ENCODE measurements at places on chromosomes 13 and 19.

GRCh38 chr19:5805462-5806132 lies 730 bp downstream of the NRTN start:
- DNase-seq = peak; percentile 53

DNA sequence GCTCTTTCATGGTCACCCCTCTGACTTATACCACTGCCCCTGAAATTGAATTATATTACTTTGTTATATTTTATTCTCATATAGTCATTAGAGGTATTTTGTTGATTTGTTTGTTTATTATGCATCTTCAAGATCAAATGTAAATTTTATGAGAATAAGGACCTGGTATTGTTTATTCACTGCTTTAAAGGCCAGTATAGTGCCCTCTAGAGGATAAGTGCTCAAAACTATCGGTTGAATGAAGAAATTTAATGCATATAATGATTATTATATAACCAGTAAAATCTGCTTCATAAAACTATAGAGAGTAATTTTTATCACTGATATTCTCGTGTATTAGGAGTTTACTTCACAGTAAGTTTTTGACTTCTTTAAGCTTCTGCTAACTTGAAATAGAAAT lies 1401.9 kb downstream of the SLITRK1 start:
- DNase-seq = no peak

DNA sequence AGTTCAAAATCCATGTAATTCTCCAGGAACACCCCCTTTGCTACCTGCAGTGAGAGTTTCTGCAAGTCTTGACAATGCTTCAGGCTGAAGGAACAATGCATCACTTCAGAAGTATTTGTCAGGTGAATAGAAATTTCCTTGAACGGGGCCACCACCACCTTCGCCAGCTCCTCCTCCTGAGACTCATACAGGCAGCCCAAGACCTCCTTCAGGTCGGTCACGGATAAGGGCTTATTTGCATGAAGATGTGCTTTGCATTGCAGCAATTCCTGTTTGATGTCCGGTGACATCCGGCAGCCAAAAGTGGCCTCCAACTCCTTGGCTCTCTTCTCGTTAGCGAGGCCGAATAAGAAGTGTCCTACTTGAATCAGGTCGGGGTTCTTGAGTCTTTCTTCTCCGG lies 8.4 kb downstream of the NLRP7 start:
- no peak for DNase-seq

DNA sequence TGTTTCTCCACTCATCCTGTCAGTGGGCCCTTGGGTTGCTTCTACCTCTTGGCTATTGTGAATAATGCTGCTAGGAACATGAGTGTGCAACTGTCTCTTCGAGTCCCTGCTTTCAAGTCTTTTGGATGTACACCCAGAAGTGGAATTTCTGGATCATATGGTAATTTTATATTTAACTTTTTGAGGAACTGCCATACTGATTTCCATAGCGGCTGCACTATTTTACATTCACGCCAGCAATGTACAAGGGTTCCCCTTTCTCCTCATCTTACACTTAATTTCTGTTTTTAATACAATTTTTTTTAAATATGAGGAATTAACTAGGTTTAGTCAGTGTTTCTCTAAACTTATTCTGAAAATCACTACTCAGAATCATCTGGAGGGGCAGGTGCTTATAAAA lies 24.2 kb upstream of the SLC46A3 start:
- DNase-seq = no peak

DNA sequence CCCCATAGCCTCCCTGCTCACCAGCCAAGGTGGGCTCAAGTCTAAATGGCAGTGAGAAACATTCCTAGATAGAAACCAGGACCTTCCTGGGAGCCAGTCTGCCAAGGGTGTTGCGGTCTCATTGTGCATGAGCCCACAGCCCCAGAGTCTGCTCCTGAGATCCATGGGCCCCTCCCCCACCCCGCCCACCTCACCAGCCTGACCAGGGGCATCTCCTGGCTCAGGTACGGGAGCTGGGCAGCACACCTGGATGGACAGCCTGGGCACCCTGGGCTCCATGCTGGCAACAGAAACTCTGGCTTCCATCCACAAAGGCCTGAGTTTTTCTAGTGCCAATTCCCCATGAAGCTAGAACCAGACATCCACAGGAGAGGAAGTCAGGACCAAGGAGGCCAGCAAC lies 65.6 kb downstream of the RAB20 start:
- DNase-seq = no peak

DNA sequence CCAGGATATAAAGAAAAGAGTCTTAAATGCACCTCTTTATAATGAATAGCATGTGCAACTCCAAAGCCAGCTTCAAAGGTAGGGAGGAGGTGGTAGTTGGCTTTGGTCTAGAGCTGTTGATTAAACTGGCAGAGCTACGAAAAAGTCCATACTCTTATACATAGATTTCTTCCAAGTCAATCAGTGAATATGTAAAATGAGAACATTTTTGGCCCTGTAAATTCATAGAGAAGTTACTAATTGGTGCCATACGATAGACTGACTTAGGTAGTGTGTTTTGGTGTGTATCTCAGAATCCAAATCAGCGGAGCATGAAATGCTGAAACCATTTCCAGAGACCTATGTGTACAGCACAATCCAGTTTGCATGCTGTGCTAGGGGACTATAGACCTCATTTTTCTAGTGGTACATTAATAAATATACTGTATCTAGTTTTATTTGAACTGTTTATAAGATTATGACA lies 17.1 kb upstream of the DPY19L3 start:
- DNase-seq = no peak

GRCh38 chr19:30049846-30050667 lies 108.0 kb downstream of the URI1 start:
- no peak for DNase-seq

DNA sequence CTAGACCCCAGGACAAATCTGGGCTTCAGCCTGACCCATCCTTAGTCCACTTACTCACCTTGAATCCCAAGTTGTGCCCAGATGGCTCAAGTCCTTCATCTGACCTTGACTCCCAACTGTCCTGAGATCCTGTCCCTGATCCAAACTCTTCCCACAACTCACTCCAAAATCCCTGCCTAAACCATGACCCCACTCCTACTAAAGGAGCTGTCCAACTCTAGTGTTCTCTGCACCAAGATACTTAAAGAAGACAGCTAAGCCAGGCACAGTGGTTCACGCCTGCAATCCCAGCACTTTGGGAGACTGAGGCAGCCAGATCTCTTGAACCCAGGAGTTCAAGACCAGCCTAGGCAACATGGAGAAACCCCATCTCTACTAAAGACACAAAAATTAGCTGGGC lies 8.5 kb downstream of the POU2F2 start:
- DNase-seq = no peak

GRCh38 chr13:99367106-99367616 lies 60.0 kb upstream of the GPR183 start:
- DNase-seq = no peak

GRCh38 chr19:18660939-18661670 lies 22.4 kb upstream of the CRTC1 start:
- no peak for DNase-seq

- DNase-seq = no peak
These were observed 12.5 kb upstream of the MAP3K10 start for GRCh38 chr19:40178756-40179155.

- no peak for DNase-seq
These were observed 241.1 kb upstream of the ATXN8OS start for GRCh38 chr13:69866555-69866954.

DNA sequence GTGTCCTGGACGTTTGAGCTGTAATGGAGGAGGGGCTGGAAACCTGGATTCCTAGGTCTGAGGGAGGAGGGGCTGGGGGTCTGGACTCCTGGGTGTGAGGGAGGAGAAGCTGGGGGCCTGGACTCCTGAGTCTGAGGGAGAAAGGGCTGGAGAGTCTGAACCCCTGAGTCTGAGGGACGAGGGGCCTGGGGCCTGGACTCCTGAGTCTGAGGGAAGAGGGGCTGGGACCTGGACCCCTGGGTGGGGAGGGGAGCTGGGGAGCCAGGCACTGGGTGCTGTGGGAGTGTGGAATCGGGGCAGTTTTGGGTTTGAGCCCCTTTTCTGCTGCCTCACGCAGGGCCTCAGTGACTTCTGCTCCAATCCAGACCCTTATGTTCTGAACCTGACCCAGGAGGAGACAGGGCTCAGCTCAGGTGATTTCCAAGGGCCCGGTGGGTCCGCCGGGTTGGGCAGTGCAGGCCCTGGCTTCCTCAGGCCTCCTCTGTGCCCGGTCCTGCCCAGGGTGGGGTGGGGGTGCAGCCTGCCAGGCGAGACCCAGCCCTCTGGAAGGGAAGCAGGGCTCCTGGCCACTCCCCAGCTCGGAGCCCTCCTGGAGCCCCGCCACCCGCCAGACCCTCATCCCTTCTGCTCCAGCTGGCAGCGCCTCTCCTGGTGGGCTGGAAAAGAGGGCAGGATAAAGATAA lies 14.4 kb downstream of the TTYH1 start:
- DNase-seq = peak; percentile 33

GRCh38 chr13:74889321-74889720 lies 592.6 kb downstream of the TBC1D4 start:
- DNase-seq = no peak

DNA sequence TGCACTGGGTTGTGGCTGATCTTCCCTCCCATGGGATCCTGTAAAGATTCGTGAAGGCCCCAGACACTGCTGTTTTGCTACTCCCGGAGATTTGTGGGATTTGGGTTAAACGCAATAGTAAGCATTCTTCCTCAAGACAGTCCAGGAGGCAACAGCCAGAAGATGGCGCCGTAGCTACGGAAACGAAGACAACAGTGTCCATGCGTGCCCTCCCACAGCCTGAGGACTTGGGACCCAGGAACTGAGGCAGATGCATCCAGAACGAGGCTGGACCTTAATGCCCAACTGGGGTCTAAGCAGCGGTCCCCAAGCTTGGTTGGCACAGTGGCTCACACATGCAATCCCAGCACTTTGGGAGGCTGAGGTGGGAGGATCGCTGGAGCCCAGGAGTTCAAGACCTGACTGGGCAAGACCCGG lies 57.6 kb upstream of the ZNF507 start:
- DNase-seq = no peak

DNA sequence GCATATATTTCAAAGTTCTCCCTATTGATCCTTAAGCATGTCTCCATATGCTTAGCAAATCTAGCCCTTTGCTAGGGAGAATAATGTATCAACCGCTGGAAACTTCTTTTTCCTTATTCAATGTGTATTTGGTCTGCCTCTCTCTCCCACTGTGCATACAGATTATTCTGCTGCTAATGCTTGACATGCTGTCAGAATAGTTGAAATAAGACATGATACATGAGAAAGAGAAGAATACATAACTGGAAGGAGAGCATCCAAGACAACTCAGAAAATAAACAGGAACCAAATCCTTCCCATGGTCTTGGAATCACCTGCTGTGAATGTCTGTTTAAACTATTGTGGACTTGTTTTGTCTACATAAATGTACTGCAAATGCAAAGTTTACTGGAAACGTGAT lies 1103.0 kb downstream of the EFNB2 start:
- DNase-seq = no peak

GRCh38 chr13:110756219-110756631 lies 42.7 kb downstream of the ING1 start:
- no peak for DNase-seq

DNA sequence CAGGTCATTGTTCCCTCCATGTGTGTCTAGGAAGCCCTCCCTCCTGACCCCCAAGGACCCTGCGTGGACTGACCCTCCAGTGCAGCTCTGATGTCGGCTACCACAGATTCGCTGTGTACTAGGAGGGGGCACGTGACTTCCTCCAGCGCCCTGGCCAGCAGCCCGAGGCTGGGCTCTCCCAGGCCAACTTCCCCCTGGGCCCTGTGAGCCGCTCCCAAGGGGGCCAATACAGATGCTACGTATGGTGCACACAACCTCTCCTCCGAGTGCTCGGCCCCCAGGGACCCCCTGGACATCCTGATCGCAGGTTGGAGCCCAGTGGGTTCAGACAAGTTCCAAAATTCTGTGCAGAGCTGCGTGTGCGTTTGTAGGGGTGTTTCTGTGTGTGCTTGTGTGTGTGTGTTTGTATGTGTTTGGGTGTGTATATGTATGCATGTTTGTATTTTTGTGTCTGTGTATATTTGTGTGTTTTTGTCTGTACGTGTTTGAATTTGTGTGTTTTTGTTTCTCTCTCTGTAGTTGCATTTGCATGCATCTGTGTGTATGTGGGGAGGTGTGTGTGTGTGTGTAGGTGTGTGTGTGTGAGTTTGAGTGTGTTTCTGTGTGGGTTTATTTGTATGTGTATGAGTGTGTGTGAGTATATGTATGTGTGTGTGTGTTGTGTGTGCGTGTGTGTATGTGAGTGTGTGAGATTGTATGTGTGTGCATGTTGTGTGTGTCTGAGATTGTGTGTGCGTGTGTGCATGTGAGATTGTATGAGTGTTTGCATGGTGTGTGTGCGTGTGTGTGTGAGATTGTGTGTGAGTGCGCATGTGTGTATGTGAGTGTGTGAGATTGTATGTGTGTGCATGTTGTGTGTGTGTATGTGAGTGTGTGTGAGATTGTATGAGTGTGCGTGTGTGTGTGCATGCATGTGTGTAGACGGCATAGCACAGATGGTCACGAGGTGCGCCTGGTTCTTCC lies 21.4 kb upstream of the LILRA2 start:
- no peak for DNase-seq

DNA sequence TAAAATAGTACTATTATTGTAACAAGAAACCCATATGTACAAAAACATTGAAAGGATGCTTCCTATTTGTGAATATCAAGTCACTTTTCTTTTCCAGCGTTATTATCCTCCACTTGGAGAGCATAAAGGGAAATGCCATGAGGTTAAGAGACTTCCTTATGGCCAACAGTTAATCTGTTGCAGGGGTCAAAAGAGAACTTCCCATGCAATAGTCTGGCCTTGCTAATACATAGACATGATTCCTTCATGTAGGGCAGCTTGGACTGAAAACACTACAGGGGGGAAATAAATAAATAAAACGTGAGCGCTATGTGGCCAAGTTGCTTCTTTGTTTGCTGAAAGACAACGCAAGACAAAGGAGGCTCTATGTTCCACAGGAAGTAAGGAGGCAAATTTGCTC lies 269.1 kb upstream of the EDNRB start:
- DNase-seq = no peak

- no peak for DNase-seq
These were observed 4.6 kb upstream of the MUC16 start for GRCh38 chr19:9014803-9015202.

GRCh38 chr13:31053091-31053490 lies 108.6 kb downstream of the HSPH1 start:
- DNase-seq = no peak

- no peak for DNase-seq
These were observed 149.5 kb upstream of the TSHZ3 start for GRCh38 chr19:31498781-31499180.

GRCh38 chr19:48735031-48735615 lies 5.3 kb downstream of the RASIP1 start:
- no peak for DNase-seq

DNA sequence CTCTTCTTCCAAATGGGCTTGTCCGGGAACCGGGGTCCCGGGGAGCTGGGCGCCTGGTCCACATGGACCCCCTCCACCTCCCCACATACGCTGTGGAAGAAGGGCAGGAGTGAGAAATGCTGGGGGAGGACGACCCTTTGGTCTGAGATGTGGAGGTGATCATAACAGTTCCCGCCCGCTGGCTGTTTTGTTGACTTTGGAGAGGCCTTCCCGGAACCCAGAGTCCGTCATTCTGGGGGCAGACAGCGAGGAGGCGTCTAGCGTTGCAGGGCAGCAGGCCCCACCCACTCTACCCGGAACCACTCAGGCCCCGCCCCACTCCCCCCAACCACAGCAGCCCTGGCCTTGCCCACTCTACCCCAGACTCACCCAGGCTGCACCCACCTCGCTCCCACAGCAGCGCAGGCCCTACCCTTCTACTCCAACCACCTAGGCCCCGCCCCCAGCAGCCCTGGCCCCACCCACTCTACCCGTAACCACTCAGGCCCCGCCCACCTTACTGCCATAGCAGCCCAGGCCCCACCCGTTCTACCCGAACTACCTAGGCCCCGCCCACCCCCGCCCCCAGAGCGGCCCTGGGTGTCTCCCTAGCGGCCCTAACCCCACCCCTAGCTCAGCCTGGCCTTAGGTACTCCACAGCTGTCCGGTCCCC lies 7.1 kb downstream of the GPR108 start:
- no peak for DNase-seq

Measured in GM12892 (cell line).